ENCODE measurements at places on chromosomes 13 and 19.
A peak's percentile ranks its signal among the peaks of the same experiment; 100 is the strongest.

DNA sequence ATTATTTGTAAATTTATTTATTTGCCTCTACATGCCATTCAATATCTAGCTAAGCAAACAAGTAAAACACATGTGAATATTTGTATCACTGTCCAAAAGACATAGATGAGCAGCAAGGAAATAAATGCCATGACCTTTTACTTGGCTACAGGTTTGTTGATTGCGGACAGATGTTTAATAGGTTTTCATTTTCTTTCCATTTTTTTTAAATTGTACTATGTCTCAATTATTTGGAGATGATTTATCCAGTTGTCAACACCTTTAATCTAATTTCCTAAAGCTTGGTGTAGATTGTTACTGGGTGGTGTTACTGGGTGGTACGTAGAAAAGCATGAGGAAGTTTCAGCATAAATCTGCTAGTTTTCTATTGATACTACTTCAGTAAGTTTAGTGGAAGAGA is 560.6 kb upstream of the SPRY2 start:
- DNase-seq = no peak

- no peak for DNase-seq
Observed at GRCh38 chr13:28056970-28057712, 43.2 kb downstream of the FLT3 start.

GRCh38 chr19:40413291-40413845 is at the start of gene PRX:
PRX (minus strand) TSS chr19:40413378; CDS start chr19:40407932, 5,446 bp downstream.
- DNase-seq = no peak

- DNase-seq = no peak
Observed at GRCh38 chr13:76656500-76656899, 229.7 kb downstream of the KCTD12 start.

DNA sequence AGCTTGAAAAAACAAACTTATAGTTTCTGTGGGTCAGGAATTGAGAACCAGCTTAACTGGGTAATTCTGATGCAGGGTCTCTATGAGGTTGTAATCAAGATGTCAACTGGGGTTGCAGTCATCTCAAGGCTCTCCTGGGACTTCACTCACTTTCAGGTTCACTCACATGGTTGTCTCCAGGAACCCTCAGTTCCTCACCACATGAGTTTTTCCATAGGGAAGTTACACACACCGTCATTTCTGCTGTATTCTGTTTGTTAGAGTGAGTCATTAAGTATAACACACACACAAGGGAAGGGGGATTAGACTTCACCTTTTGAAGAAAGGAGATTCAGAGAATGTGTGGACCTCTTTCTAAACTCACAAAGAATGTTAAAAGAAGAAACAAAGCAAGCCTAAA is 34.9 kb upstream of the MLNR start:
- no peak for DNase-seq

DNA sequence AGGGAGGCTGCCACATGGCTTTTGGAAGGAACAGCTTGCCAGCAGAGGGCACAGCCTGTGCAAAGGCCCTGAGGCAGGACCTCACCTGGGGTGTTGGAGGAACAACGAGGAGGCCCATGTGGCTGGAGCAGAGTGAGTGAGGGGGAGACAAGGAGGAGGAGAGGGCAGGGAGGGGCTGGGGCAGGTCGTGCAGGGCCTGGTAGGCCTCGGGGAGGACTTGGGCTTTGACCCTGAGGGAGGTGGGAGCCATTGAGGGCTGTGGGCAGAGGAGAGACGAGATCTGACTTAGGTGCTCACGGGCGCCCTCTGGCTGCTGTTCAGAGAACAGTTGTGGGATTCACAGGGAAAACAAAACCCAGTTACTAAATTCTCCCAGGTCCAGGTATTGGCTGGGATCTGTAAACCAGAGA is 25.2 kb downstream of the ZNRF4 start:
- no peak for DNase-seq

- DNase-seq = peak; percentile 49
Observed at GRCh38 chr19:40578442-40578908, 1.8 kb downstream of the SHKBP1 start.

GRCh38 chr13:85068231-85068630 is 731.0 kb downstream of the SLITRK6 start:
- no peak for DNase-seq

DNA sequence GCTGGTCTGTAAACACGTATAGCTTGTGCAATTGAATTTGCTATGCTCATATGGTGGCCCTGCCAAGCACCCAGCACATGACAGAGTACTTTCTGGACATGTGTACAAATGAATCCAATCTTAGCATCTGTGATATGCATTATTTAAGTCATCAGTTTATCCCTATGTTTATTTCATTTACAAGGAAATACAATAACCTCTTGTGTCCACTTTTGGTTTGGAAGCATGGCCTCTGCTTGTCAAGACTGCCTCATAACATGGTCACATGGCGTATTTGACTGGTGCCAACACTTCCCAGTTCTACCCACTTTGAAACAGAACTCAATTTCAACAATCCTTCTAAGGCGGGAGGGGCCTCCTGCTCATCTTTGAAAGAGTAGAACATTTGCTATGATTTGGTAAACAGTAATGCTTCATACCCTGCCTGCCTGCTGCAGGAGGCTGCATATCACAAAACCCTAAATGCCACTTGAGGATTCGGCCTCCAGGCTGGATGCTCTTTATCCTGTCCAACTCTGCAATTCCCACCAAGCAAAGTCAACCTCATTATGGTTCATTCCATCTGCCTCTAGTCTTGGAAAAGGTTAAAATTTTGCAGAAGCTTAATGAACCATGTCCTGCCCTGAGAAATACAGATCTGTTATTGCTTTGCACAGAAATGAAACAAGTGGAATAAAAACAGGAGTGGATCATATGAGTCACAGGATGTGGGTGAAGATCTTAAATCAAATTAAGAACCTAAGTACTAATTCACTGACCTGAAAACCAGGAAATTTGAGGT is 151.3 kb downstream of the CYSLTR2 start:
- no peak for DNase-seq

GRCh38 chr13:40764587-40765403 is 6.2 kb downstream of the MRPS31 start:
- DNase-seq = peak; percentile 47

- DNase-seq = no peak
Observed at GRCh38 chr13:22757530-22758120, 423.2 kb upstream of the SGCG start.

DNA sequence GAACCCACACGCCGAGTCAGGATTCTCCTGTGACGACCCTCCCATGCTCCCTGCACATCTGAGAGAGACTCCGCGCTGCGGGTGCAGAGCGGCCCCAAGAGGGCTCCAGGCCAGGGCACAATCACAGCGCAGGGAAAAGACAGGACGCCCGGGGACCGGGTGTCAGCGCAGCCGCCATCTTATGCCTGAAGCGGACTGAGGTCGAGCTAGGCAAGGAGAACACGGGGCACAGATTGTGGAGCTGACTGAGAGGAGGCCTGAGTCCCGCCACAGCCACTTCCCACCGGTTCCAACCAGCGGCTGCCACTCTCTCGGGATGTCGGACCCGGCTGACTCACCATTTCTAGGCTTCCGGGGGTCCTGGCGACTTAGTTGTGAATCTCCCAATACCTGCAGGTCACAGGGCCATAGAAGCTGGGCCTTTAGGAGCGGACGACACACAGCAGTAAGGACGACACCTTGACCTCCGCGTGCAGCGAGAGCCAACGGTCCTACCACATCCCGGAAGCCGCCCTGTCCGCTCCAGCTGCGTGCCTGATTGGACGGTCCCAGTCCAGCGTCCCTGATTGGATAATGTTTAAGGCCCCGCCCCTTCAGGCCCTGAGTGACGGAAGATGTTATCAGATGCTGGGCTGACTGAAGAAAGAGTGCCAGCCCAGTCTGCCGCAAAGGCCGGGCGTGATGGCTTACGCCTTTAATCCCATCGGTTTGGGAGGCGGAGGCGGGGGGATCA is at the start of gene ZNF728:
Gene ZNF728 (minus strand): TSS at position 487 of the 733 bp plus-strand sequence. CDS start 146 bp downstream, at position 341.
- DNase-seq = no peak

DNA sequence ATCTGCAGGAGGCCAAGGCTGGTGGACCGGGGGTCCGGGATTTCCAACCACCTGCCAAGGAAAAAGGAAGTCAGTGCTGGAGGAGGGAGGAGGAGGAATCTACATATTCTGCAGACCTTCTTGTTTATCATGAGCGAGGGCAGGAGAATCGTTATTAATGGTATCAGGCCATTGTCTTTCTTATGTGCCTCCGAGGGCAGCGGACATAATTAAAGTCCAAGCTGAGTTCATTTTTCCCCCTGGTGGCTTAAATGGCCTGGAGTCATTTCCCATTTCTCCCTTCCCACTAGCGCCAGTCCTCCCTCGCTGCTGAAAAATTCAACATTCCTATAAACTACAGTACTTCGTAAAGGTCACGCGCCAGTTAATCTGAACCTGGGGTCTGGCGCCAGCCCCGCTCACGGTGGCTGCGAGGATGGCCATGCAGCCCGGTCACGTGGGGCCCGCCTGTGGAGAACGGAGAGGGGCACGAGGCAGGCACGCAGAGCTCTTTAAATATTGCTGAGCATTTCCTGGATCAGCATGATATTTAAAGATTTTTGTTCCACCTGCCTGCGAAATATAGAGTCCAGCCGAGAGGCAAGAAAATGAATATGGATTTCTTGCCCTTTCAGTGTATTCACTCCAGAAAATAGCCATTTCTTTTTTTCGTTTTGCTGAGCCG is 85.2 kb upstream of the PCDH8 start:
- DNase-seq = no peak

DNA sequence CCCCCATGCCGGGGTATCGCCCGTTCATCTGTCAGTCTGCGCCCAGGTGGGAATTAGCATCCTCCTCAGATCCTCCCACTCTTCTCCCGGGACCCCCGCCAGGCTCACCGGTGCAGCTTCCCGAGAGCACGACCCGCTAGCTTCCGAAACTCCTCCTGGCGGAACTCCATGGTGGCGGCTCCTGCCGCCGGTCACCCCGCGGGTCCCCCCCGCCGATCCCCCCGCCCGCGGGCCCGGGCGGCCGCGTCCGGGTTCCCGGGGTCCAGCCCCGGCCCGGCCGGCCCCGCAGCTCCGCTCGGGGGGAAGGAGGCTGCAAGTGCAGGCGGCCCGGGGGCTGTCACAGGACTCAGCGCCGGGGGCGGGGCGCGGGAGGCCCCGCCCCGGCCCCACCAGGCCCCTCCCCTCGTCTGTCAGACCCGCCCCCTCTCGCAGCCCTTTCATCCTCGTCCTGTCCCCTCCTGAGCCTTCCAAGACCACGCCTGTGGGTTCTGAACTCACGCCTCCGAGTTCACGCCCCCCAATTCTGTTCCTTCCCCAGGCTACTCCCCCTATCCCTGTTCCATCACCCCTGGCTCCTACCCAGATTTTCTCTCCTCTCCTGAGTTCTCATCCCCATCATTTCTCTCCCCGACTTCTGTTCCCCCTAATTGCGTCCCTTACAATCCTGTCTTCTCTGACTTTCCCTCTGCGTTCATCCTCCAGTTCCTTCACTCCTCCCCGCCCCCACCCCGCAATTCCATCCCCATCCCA is at the start of gene SLC17A7:
Gene SLC17A7 (minus strand): TSS at position 318 of the 750 bp plus-strand sequence. CDS start 148 bp downstream, at position 170.
- DNase-seq = peak; percentile 60

GRCh38 chr19:43928820-43929219 is 6.3 kb downstream of the ZNF45 start:
- DNase-seq = no peak

GRCh38 chr13:92187378-92187989 is 789.1 kb downstream of the GPC5 start:
- peak; percentile 43 for DNase-seq

DNA sequence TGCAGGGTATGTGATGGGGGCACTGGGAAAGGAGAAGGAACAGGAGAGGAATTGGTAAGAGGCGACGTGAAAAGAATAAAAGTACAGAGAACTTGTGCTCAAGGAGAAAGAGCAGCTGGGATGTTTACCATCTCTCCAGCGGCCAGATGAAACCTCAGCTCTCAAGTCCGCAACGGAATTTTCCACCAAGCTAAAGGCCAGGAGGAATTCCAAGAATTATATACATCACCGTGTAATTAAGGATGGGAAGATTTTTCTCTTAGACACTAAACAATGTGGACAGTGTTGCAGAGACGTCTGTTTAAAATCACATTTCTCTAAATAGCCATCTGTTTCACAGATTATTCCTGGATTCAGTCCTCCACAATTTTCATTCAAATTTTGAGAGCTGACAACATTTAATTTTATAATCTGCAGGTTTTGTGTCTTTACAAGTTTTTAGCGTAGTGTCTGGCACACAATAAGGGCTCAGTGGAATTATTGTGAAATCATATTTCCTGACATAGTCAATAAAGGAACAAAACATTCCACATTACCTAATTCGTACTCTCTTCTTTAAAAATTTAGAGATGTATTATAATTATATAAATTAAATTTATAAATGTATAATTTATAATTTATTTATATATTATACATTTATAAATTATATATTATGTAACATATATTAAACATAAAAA is 23.0 kb upstream of the USP29 start:
- no peak for DNase-seq
